ENCODE measurements at places on chromosomes 4 and X.

- DNase-seq: no peak
Observed at GRCh38 chrX:41732260-41732659, 8.3 kb downstream of the GPR82 start.

DNA sequence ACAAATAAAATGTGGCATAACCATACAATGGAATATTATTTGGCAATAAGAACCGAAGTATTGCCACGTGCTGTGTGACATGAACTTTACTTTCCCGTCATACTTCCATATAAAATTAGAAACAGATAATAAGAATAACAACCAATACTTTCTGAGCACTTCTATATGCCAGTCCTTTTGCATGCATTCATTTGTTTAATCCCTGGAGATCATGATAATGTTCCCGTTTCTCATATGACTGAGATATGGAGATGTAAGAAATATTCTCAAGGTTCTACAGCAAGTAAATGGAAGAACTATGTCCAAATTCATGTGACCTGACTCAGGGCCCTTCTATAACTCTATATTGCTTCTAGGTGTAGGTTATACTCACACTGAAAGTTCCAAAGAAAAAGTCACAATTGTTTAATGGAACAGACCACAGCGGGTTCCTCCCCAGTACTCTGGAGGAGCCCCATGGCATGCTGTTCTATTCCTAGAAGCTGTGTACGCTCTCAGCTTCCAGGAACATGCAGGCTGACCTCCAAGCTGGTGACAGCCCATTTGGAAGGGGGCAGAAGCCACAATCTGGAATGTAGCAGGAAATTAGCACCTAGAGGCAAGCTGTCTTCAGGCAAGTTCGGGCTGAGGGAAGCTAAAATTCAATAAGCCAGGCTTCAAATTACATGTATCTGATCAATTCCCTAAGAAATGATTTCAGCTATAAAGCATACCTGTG is 31.5 kb downstream of the QDPR start:
- DNase-seq: no peak

- no peak for DNase-seq
Observed at GRCh38 chr4:168874083-168874482, 136.0 kb downstream of the CBR4 start.

DNA sequence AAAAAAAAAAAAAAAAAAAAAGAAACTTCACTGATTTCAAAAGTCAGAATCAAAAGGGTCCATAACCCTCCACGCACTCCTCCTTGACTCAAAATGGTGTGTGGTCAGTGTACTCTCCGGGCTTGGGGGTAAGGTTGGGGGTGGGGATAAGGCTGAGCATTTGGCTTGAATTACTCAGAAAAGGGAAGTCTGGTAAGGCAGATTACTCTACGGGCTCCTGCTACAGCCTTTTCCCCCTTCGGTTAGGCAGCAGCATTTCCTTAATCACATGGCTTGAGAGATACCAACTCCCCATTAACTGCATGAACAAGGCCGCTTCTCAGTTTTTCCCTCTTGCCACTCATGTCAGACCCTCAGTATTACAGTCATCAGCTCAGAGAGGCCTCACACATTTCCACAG is 135.4 kb upstream of the DUSP21 start:
- DNase-seq: no peak

DNA sequence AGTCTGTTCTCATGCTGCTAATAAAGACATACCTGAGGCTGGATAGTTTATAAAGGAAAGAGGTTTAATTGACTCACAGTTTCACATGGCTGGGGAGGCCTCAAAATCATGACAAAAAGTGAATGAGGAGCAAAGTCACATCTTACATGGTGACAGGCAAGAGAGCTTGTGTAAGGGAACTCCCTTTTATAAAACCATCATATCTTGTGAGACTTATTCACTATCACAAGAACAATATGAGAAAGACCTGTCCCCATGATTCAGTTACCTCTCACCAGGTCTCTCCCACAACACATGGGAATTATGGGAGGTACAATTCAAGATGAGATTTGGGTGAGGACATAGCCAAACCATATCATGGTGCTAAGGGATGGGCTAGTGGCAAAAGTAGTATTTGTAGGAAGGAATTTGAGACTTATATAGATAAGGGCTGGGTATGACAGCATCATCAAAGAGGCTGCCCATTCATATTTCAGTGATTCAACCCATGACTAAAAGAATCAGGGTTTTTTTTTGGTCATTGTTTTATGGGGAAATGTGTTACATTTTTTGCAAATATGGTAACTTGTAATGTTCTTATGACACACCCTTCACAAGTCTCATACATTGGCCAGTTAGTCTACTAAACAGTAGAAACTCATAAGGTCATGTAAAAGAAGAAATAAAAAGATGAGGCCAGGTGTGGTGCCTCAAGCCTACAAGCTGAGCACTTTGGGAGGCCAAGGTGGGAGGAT is 34.7 kb downstream of the NUP62CL start:
- DNase-seq: no peak

DNA sequence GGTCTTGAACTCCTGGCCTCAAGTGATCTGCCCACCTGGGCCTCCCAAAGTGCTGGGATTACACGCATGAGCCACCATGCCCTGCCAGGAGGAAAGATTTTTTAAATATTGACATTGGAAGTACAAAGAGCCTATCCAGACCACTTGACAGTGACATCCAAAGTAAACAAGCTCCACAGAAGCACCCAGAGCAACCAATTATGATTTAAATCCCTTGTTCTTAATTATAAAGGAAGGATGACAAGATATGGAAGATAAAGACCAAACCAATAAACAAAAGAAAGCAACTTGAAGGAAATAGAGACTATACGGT is 27.7 kb upstream of the RPL34 start:
- no peak for DNase-seq

- DNase-seq: no peak
Observed at GRCh38 chr4:178296669-178297068, 854.4 kb upstream of the AGA start.

DNA sequence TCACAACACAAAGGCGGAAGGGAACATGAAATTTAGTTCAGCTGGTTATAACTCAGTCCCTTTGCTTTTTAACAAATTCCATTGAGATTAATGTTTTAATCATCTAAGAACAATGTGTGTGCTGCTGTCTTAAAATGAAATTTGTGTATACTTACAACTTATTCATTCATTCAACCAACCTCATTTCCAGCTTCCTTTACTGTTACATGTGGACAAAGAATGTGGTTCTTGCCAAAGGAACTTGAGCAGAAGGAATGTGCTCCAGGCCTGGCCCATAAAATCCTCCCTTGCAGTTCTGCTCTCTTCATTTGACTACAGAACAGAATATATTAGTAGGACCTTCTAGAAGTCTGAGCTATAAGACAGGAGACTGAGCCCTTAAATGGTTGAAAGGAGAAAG is 176.8 kb upstream of the GLRA2 start:
- no peak for DNase-seq

Measured in CD4-positive, alpha-beta T cell treated with Interleukin-17A for 1 hour (primary cell).